ENCODE measurements at places on chromosomes 2 and 18.

DNA sequence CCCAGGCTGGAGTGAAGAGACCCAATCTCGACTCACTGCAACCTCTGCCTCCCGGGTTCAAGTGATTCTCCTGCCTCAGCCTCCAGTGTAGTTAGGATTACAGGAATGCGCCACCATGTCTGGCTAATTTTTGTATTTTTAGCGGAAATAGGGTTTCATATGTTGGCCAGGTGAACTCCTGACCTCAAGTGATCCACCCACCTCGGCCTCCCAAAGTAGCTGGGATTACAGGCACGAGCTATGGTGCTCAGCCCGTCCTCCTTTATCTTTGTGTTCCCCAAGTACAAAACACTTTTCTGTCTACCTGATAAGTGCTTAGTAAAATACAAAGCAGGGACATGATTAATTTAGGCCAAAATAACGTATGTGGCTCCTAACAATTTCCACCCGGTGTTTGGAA lies 91.2 kb upstream of the STK17B start:
- no peak for DNase-seq

GRCh38 chr2:8096484-8096883 lies 585.4 kb upstream of the ID2 start:
- no peak for DNase-seq

DNA sequence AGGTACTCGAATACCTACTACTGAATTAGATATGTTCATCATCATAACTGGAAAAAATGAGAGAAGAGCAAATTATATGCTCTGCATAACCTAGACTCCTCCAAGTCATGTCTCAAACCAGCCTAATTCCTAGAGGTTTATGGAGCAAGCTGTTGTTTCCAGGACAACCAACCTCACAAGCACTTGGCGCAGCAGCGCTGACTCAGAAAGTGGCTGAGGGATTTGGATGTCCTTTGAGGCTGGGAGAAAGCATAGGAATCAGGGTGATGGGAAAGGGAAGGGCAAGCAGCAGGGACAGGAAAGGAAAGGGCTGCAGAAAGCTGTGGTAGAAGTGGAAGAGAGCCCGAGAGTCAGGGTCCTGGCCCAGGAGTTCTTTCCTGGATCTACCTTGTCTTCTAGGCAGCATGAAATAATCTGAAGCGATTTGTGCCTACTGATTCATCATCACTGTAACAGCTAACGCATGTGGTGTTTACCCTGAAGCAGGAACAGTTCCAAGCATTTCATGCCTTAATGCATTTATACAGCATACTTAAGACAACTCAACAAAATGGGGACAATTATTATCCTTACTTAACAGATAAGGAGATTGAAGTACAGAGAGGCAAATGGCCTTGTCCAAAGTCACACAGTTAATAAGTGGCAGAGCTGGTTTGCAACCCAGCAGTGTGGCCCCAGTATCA lies 3.7 kb downstream of the PLEK start:
- no peak for DNase-seq

- no peak for DNase-seq
These were observed 361.9 kb downstream of the NYAP2 start for GRCh38 chr2:225761396-225761795.

DNA sequence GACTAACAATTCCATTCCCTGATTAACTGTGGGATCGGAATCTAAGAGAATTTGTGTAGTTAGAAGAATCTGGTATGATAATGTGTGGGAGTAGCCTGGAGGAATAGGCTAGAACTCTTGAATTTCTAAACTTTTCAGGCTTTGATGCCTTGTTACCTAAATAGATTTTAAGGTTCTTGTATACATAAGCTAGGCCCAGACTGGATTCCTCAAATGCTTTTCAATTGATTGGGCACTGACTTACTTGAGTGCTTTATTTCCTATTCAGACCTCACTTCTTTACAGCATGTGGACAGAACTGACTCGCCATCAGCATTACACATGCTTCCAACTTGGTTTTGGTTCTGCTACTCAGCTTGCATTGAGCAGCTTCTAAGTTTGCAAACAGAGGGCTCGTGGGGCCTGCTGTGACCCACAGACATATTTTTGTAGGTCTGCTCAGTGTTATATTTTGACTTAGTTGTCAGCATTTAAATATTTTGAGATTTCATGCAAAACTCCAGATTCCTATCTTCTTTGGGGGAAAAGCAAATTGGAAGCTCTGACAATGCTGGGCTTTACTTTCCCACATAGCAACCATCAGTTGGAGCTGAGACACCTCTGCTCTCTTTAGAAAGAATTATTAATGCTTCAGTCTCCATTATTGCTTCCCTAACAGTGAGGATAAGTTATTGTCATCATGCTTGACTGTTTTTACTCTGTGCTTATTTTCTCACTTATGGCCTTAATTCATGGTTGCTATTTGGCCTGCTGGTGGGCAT lies 5.7 kb downstream of the PARD3B start:
- DNase-seq: no peak

DNA sequence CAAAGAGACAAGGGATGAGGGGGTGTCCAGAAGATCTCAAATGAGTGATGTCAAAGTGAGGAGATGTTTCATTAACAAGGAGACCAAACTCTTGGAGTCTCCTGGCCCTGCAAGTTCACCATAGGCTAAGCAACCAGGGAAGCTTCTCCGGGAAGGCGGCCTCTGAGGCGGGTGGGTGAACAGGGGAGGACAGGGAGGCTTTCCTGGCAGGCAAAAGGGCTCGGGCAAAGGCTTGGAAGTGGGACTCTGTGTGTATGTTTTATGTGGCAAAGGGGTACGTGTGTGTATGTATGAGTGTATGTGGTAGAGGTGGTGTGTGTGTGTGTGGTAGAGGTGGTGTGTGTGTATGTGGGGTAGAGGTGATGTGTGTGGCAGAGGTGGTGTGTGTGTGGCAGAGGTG lies 163.9 kb downstream of the DYSF start:
- DNase-seq: no peak

- DNase-seq: no peak
These were observed 71.3 kb upstream of the ZNF521 start for GRCh38 chr18:25423267-25423666.

DNA sequence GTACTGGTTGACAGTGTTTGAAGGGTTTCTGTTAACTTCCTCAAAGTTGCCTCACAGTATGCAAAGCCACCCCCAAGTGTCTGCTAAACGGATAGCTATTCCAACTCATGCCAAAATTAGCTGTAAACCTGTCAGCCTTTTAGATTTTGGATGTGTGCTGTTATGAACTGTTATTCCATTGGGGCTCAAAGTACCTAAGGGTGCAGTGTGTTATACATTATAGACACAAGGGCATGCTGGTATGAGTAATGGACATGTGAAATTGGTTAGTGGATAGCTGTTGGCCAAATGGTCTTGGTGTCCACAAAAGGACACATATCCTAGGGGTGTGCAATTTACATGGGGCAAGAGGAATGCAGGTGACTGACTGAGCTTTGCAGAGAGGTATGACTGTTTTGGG lies 33.7 kb upstream of the CCBE1 start:
- no peak for DNase-seq

DNA sequence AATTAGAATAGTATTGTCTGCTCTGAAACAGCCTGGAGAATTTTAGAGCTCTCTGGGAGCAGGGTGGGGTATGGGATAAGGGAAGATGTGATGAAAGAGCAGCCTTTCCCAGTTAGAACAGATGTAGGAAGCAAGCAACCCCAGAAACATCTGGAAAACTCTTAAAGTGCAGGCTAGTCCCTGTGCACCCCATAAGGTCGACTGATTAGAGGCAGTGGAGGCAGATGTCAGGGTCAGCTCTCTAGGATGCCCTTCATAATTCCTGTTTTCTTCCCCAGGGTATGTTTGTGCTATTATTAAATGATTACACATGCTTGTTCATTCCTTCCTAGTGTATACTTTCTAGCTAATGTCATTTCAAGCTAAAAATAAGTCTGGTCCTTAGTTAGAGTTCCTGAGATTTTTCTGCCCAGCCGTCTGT lies 41.7 kb downstream of the PTPRM start:
- no peak for DNase-seq

GRCh38 chr2:185284696-185285095 lies 453.9 kb upstream of the FSIP2 start:
- DNase-seq: no peak

DNA sequence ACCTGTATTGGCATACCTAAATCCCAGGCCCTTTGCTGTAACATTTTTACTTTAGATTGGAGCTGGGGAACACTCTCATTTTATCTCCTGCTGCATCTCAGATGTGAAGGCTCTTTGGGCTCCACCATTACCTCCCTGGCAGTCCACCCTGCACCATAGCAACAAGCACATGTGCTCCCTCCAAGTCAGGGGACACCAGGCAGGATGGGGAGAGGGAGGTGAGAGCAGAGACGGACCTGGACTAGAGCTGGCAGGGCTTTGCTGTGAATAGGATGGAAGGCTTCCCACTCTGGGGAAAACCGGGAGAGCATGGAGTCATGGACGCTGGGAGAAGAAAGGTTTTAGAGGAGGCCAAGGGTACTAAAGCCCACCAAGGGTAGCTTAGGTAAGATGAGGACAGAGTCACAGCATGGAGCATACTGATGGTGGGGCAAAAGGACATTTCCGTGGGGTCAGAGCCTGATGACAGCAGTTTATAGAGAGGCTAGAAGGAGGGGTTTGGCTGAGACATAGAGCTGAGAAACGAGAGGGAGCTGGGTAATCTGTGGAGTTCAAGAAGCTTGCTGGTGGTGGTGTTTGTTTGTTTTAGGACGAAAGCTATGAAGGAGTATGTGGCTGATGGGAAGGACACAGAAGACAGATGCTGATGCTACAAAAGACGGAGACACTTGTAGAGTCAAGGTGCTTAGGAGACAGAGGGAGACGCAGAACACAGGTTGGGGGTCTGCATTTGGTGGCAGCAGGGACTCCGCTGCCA lies 134.8 kb downstream of the COL6A3 start:
- no peak for DNase-seq

DNA sequence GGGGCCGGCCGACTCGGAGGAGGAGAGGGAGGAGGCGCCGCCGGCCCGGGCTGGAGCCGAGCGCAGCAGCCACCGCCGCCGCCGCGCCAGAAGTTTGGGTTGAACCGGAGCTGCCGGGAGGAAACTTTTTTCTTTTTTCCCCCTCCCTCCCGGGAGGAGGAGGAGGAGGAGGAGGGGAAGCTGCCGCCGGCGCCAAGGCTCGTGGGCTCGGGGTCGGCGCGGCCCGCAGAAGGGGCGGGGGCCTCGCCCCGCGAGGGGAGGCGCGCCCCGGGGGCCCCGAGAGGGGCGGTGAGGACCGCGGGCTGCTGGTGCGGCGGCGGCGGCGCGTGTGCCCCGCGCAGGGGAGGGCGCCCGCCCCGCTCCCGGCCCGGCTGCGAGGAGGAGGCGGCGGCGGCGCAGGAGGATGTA lies 316 bp downstream of the CRIM1 start:
- no peak for DNase-seq

DNA sequence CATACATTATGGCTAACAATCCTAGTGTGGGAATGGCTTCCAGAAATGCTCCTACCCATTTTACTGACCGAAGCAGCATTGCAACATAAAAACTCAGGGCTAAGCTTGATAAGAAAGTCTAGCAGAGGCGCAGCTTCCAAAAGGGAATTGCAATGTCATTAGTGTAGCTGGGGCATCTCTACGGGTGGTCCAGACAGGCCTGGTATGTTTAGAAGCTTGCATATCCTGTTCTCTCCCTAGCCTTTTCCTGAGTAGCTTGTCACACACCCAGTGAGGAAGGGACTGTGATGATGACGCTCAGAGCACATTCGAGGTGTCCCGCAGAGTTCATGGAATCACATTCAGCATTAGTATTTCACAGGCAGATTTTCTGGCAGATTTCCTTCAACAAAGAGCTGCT lies 38.0 kb upstream of the COL5A2 start:
- DNase-seq: no peak

GRCh38 chr2:20196657-20197161 lies 28.2 kb downstream of the SDC1 start:
- DNase-seq: no peak

GRCh38 chr18:31563778-31564177 lies 27.9 kb upstream of the TTR start:
- no peak for DNase-seq

DNA sequence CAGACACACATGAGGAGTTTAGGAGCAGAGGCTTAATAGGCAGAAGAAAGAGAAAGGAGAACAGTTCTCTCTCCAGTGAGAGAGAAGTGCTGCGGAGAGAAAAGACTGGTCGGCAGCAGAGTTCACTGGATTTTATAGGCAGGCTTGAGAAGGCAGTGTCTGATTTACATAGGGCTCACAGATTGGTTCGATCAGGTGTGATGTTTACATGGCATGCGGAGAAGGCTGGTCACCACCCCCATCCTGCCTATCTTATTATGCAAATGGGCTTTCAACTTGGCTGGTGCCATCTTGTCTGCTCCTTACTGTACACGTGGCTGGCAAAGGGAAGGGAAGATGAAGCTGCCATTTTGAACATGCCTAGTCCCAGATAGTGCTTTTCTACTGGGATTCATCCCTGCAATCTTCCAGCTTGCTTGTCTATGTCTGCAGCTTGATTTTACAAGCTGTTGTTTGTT lies 113.4 kb downstream of the AP1S3 start:
- DNase-seq: no peak

- no peak for DNase-seq
These were observed 89.6 kb upstream of the PPP1CB start for GRCh38 chr2:28662044-28662443.

- DNase-seq: no peak
These were observed 150.3 kb downstream of the SATB2 start for GRCh38 chr2:199307461-199307860.

DNA sequence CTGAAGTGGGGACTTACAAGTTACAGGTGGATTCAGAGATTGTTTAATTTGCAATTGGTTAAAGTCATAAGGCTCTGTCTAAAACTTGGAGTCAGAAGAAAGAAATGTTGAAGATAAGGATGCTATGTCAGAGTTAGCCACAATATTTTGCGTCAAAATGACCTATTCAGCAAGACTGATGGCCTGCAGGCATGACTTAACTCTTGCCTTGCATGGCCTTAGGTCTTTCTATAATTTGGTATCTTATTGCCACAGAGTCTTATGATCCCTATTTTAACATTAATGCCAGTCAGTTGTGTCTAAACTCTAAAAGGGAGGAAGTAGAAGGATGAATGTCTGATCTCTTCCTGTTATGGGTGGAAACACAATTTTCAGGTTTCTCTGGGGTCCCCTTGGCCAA lies 5.2 kb upstream of the COMMD1 start:
- no peak for DNase-seq

- no peak for DNase-seq
These were observed 15.8 kb upstream of the TRPM8 start for GRCh38 chr2:233901367-233901766.

DNA sequence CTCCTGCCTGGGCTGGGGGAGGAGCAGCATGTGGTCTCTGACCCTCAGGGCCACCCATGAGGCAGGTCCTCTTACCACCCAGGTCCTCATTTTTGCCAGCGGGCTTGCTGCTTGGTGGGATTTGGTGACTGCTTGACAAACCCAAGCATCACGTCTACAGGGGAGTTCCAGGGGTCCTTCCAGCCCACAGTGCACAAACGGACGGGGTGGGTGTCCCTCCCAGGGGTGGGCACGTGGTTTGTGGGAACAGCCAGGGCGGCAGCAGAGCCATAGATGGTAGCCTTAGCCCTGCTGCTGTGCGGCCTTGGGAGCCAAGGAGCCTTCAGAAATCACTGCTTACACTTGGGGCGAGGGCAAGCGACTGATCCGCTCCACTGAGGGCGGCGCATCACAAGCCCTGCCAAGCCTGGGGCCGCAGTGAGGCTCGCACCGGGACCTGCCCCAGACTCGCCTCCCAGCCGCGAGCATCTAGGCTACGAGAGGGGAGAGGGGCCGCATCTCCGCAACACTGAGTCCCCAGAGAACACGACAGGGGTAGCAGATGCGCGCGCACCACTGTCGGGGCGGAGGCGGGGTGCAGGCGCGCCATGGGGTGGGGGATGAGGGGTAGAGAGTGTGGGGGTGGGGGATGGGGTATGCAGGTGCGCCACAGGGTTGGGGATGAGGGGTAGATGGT lies 36.9 kb downstream of the SNED1 start:
- DNase-seq: no peak

All from activated T-cell treated with anti-CD3 and anti-CD28 coated beads for 24 hours (primary cell).